Activated naive CD4-positive, alpha-beta T cell (primary cell): ENCODE measurements at places on chromosomes 3 and 15.
A peak's percentile ranks its signal among the peaks of the same experiment; 100 is the strongest.

DNA sequence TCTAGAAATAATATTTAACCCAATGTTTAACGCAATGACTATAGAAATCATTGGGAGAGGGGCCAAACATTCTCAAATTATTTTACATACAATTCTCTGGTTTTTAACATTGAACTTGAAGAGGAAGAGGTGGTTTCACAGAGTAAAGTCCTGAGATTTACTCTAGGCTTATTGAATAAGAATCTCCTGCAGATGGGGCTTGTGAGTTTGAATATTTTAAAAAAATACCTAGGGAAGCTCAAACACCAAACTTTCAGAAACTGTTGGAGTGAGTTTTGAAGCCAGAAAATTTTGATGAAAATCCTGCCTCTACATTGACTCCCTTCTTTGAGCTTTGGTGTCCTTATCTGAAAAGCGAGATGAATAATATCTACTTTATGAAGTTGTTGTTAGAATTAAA, 906.6 kb downstream of the TUSC7 start:
- DNase-seq, result no peak

- no peak for DNase-seq
Measured at GRCh38 chr15:52308446-52309153, 13.0 kb upstream of the MYO5C start.

DNA sequence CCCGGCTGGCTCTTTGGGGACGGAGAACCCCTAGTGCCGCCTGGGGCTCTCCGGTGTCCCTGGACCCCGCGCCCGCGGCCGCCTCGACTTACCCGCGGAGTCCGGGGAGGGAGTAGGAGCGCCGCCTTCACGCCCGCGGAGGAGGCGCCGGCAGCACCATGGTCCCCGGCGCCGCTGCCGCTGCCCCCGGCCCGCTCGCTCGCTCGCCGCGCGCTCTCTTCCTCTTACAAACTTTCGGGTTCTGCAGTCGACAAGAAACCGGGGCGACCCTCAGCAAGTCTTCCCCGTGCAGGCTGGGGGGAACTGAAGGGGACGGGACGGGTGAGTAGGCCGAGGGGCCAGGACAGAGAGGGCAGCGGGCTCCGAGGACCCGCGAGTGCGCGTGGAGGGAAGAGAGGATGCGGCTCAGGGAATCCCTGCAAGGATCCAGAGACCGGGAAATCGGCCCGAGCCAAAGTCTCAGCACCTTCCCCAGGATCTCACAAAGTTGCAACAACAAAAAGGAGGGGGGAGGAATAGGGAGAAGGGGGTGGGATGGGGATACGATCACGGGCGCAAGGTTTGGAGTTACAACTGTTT, 2.0 kb downstream of the FOXP1 start:
- peak; percentile 30 for DNase-seq

- DNase-seq, result no peak
Measured at GRCh38 chr3:37700466-37701248, 161.0 kb upstream of the CTDSPL start.

DNA sequence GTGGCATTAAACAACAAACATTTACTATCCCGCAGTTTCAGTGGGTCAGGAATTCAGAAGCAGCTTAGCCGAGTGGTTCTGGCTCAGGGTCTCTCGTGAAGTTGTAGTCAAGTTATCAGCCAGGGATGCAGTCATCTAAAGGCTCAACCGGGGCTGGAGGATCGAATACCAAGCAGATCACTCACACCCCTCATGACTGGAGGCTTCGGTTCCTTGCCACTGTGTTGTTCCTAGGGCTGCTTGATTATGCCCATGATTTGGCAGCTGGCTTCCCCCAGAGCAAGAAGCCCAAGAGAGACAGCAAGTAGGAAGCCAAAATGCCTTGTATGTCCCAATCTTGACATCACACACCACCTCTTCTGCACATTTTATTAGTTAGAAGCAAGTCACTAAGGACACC, 33.9 kb upstream of the CDCP1 start:
- no peak for DNase-seq

DNA sequence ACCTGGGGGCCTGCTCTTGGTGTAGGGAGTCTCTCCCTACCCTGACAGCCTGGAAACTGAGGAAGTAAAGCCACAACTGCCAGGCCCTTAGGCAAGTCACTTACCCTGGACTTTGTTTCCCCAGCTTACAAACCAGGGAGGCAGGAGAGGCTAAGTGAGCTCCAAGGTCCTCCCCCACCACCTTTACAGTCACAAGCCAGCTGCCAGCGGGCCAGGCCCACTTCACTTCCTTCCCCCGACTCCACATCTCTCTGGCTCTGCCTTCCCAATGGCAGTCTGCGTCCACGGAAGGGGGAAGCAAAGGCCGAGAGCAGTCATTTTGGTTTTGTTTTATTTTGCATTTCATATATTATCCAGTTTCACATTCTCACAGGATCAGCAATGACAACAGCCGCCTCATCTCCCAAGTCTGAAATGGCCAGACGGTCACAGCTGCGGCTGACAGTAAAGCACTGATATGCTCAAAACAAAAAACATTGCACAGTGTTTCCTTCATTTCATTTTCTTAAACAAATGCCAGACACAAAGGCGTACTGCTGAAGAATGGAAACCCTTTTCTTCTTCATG, 35.7 kb downstream of the RBPMS2 start:
- DNase-seq, result no peak

GRCh38 chr3:156720826-156721225, 46.4 kb downstream of the TIPARP start:
- no peak for DNase-seq

- no peak for DNase-seq
Measured at GRCh38 chr15:81301815-81302399, 22.0 kb downstream of the STARD5 start.

DNA sequence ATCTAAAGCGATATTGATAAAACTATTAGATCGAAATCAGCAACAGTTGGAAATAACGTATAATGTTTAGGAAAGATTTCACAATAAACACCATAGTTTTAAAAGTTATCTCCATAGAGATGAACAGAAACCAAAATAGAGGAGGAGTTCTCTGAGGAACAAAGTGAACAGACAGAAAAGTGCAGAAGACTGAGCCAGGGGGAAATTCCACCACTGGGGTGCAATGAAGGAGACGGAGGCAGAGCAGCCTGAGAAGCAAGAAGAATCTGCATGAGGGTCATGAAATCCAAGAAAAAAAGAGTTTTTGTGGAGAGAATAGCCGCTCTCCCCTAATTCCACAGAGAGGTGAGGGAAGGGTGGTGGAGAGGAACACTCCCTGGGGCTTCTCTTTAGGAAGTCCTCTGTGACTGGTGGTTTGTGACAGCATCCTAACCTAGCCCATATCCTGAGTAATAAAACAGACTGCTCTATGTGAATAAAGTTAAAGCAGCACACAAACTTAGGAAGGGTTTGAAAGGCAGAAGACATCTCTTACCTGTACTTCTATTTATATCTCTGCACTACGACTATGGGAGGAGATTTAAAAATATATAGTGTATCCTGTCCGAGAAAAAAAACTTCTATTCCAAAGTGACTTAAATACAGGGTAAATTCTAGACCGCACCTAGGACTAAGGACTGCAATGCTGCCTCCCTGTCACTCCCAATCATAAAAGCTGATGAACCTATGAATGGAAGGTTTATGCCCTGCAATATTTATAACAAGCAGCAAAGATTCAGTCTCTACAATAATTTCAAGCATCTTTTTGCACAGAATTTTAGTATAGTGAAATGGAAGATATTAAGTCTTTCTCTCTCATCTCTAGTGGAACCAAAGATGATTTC, 22.9 kb downstream of the ATP8B4 start:
- DNase-seq, result no peak
